RCC 7860 (cell line): ENCODE measurements at places on chromosomes 2 and 18.

DNA sequence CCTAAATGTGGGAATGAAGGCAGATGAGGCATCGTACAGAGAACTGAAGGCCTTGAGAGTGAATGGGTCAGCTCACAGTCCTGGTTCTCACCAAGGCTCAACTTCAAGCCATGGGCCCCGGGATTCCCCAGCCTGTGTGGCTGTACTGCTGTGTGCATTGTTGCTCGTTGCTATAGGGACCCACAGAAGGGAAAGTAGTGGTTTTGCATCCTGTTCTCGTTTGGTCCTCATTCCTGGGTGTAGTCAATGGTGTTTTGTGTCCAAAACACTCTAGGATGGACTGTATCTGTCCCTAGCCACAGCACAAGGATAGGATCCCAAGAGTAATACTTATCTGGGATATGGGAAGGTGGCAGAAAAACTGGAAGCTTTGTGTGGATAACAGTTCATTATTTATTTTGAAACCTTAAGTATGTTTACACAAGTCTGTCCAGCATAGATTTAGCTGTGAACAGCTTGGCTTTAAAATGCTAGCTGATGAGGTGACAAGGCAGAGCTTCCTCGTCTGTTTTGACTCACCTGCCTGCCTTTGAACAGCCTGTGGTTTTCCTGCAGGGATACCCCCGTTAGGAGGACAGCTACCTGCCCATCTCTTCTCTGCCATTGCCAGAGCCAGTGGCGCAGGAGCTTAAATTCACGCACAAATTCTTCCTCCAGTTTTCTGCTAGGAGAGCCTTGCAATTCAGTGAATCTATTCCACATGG lies 85.0 kb downstream of the WDSUB1 start:
- peak; percentile 41 for DNase-seq

DNA sequence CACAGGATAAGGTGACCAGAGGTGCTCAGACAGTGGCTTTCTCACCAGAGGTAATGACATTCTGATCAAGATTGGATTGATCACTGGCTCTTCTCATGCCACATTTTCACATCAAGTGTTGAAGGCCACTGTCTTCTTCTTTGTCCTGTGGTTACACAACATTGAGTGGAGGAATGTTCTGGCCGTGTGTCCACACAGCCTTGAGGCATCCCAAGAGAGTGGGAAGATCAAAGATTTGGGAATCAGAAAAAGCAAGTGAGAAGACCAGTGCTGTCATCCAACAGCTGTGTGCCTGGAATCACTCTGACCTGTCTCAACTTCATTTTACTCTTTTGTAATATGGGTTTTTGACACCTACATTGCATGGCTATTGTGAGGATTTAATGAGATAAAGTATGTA lies 67.4 kb downstream of the IL1R2 start:
- no peak for DNase-seq

GRCh38 chr18:76378526-76379215 lies 116.4 kb downstream of the ZNF516 start:
- DNase-seq = no peak

DNA sequence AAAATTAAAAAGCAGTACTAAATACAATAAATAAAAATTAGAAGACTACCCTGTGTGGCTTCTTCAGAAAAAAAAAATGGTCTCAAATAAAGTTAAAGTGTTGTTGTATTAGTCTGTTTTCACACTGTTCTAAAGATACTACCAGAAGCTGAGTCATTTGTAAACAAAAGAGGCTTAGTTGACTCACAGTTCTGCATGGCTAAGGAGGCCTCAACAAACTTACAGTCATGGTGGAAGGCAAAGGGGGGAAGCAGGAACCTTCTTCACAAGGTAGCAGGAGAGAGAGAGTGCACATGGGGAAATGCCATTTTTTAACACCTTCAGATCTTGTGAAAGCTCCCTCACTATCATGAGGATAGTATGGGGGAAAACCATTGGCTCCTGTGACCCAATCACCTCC lies 612.8 kb downstream of the RNF144A start:
- DNase-seq = no peak

DNA sequence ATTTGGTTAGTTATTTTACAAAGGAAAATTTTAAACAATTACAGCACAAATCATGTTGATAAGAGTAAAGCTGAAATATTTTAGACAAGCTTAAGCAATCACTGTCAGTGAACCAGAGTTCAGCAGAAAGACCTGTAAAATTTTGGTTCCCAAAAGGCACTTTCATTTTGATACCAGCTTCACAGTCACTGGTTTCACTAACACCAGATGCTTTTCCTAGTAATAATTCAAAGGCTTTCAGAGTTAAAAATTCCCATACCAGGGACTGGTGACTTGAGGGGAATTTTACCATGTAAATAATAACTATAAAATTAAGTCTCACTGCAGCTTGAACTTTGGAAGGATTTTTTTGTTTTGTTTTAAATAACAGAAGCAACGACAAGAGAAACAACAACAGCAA lies 102.3 kb upstream of the CD302 start:
- DNase-seq = no peak

- DNase-seq = no peak
Observed at GRCh38 chr2:165572151-165572550, 102.7 kb downstream of the CSRNP3 start.

- DNase-seq = no peak
Observed at GRCh38 chr2:102939207-102939606, 177.4 kb downstream of the TMEM182 start.

DNA sequence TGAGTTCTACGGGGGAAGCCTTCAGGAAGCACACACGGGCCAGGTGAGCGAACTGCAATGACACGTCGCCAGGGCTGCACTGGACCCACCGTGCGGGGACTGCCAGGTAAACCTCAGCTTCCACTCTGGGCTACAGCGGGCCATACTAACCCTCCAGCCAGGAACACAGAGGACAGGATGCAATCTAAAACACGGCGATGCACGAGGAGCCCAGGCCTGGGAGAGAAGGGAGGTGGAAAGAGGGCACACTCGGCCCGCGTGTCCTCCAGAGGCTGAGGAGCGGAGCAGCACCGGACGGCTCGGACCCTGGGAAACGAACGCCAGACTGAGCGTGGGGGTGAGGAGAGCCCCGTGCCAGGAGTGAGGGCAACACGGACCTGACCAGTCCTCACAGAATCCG lies 69.3 kb downstream of the HDAC4 start:
- DNase-seq = no peak
